Stomach (tissue), 19 donors: ENCODE measurements at places on chromosomes 1 and 21. TPM values are rescaled to one million over a fixed set of nuclear protein-coding genes. Genes with fewer than 3 reads are reported as not detected.

Gene SUCO
- 19.2 TPM for total RNA-seq

Gene FCAMR
- not detected for total RNA-seq

- no peak for DNase-seq
- H3K4me3 ChIP-seq = no peak overlapping the region
- H3K27ac ChIP-seq = no peak overlapping the region
- no peaks in the 10 kb centered on the region for H3K36me3 ChIP-seq
These were observed 29.8 kb upstream of the HHAT start for GRCh38 chr1:210298936-210299335.

GRCh38 chr1:116373431-116374352, 648 bp downstream of the ATP1A1 start:
- H3K4me1 ChIP-seq = peaks cover 57% of the 10 kb centered on the region
- peak overlapping the region; percentile 95 for H3K4me3 ChIP-seq
- peak; percentile 89 for DNase-seq
- H3K27ac ChIP-seq = peak overlapping the region; percentile 97
- H3K27me3 ChIP-seq = no peaks in the 10 kb centered on the region

DNA sequence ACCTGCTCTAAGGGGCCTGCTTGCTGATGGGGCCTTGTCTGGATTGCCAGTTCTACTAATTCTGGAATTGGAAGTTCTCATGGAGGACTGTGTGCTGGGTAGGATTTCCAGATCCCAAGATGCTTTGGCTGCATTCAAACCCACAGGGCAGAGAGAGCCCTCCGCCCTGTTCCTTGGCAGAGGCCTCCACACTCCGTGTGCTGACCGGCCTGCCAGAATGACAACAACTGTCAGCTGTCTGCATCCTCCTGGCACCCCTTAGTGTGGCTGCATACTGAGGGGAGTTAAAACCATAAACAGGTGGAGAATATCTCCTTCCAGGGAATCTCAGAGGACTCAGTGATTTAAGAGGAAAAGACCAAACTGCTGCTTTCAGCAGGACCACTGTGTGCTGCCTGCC, 60.7 kb downstream of the ADARB1 start:
- no peaks in the 10 kb centered on the region for H3K4me1 ChIP-seq
- no peaks in the 10 kb centered on the region for H3K27me3 ChIP-seq

GRCh38 chr1:43614211-43614610, 35.7 kb upstream of the KDM4A start:
- H3K36me3 ChIP-seq = peaks cover 96% of the 10 kb centered on the region
- H3K27ac ChIP-seq = no peak overlapping the region
- no peak overlapping the region for H3K4me3 ChIP-seq
- no peaks in the 10 kb centered on the region for H3K27me3 ChIP-seq
- no peaks in the 10 kb centered on the region for H3K4me1 ChIP-seq
- no peak for DNase-seq

DNA sequence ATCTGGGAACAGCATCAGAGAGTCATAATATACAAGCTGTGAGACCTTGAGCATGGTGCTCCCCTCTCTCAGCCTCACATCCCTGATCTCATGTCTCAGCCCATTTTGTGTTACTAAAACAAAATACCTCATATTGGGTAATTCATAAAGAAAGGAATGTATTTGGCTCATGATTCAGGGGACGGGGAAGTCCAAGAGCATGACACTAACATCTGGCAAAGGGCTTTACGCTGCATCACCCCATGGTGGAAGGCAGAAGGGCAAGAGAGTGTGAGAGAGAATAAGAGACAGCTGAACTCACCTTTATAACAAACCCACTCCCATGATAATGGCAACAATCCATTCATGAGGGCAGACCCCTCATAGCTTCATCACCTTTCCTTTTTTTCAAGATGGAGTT, 36.5 kb downstream of the RNASEL start:
- DNase-seq = no peak
- H3K36me3 ChIP-seq = no peaks in the 10 kb centered on the region
- H3K27me3 ChIP-seq = no peaks in the 10 kb centered on the region
- no peaks in the 10 kb centered on the region for H3K4me1 ChIP-seq
- no peak overlapping the region for H3K27ac ChIP-seq

- no peaks in the 10 kb centered on the region for H3K27me3 ChIP-seq
- H3K27ac ChIP-seq = no peak overlapping the region
- no peak overlapping the region for H3K4me3 ChIP-seq
- H3K4me1 ChIP-seq = no peaks in the 10 kb centered on the region
- DNase-seq = no peak
These were observed 18.0 kb downstream of the PACC1 start for GRCh38 chr1:212396638-212397037.

- no peaks in the 10 kb centered on the region for H3K4me1 ChIP-seq
- DNase-seq = no peak
- H3K36me3 ChIP-seq = no peaks in the 10 kb centered on the region
- no peak overlapping the region for H3K4me3 ChIP-seq
- no peak overlapping the region for H3K27ac ChIP-seq
These were observed 16.5 kb upstream of the LHX4 start for GRCh38 chr1:180213401-180214170.

DNA sequence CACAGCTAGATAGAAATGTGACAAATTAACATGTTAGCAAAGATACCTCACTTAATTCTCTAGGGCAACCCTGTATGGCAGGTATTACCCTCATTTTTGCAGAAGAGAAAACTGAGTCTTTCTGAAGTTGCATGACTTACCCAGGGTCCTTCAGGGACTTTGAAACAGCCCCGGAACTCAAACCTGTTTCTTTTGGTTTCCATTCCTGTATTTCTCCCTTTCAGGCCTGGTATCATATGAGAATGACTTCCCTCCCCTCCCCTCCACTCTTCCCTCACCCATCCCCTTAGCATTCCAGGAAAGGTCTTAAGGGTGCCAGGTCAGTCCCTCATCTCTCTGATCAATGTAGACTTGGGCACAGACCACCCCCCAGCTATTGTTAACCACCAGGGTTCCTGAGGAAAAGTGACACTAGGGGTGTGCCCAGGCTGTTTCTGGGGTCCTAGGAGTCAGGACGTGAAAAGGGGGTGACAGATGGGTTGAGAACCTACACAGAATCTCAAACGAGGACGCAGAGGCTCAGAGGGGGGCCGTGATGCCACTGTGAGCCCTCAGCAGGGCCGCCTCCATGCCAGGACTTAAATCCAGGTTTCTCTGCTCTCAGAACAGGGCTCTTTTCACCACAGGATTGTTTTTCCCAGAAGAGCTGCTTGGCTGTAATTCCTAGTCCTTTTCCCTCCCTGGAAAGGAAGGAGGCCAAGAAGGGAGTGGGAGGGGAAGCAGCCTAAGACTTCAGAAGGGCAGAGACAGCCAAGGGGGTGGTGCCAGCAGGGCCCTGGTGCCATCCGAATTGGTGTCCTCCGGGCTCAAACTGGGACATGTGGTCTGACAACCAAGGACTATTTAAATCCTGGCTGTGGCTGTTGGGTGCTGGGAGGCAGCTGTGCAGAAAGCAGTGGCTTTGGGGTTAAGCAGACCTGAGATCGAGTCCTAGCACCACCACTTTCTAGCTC, 2.1 kb upstream of the WASF2 start:
- H3K27ac ChIP-seq = peak overlapping the region; percentile 99
- DNase-seq = peak; percentile 67
- no peak overlapping the region for H3K4me3 ChIP-seq

DNA sequence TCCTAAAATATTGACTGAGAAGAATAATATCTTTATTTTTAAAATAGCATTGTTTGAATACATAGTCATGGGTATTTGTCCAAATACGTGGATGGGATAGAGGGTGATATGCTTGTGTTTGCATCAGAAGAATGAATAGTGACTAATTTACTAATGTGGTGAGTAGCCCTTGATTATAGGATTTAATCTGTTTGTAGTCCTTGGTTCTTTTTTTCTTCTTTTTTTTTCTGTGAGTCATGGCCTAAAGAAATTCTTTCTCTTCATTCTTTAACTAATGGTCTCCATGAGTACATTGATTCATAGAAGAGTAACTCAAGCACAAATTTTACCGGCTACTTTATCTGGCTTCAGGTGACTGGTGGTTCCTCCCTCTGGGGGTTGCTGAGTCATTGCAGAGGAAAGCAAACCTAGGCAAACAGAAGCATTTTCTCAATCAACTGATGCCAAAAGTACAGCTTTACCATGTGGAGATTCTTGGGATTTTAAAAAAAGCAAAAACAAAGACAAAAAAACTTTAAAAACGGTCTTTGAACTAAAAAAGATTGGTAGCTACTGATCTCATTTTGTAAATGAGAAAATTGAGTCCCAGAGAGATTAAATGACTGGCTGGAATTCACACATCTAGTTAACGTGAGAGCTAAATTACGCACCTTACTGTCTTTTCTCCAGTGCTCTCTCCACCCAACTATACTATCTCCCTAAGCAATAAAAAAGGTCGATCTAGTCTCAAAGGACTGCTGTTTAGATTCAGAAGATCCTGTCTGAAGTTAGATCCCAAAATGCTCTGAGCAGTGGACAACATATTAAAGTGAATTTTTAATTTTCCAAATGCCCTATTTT, 40.5 kb downstream of the AK5 start:
- no peak overlapping the region for H3K27ac ChIP-seq
- H3K4me1 ChIP-seq = no peaks in the 10 kb centered on the region
- DNase-seq = no peak
- H3K36me3 ChIP-seq = no peaks in the 10 kb centered on the region
